ENCODE measurements at places on chromosomes 12 and 14. TPM values are rescaled to one million over a fixed set of nuclear protein-coding genes. Genes with fewer than 3 reads are reported as not detected.

The CCDC38 gene
- 1.3 TPM for total RNA-seq

The PRH2 gene
- 0.23 TPM for total RNA-seq

The RNF212B gene
- total RNA-seq: 0.17 TPM

The PELI2 gene
- total RNA-seq: 1.6 TPM

The LALBA gene
- not detected for total RNA-seq

The LRRK2 gene
- 6.9 TPM for total RNA-seq

The RERGL gene
- total RNA-seq: 0.19 TPM

The VRTN gene
- not detected for total RNA-seq

The RHEBL1 gene
- 1.2 TPM for total RNA-seq

The GPR137C gene
- 1.3 TPM for total RNA-seq

The P2RX2 gene
- not detected for total RNA-seq

The TMBIM6 gene
- 464 TPM for total RNA-seq

The GMPR2 gene
- total RNA-seq: 28.6 TPM

The COCH gene
- 2.5 TPM for total RNA-seq

The TTC6 gene
- total RNA-seq: 21.7 TPM

The XPOT gene
- 23.4 TPM for total RNA-seq

The PA2G4 gene
- total RNA-seq: 148 TPM

The ABHD12B gene
- not detected for total RNA-seq

The SMIM41 gene
- total RNA-seq: not detected

The TGM1 gene
- 1.1 TPM for total RNA-seq

The KRT6C gene
- 0.61 TPM for total RNA-seq

The SYNE3 gene
- total RNA-seq: 9.0 TPM

The GARIN6 gene
- total RNA-seq: not detected

The EML1 gene
- 14.6 TPM for total RNA-seq

The BIN2 gene
- 10.2 TPM for total RNA-seq

The SERPINA10 gene
- total RNA-seq: 256 TPM

The AMDHD1 gene
- 124 TPM for total RNA-seq

The SLC15A4 gene
- total RNA-seq: 25.3 TPM

The CLEC1A gene
- 2.1 TPM for total RNA-seq

The AVPR1A gene
- 233 TPM for total RNA-seq

The CCDC177 gene
- not detected for total RNA-seq

The PTPN21 gene
- 2.1 TPM for total RNA-seq

The EFS gene
- 0.42 TPM for total RNA-seq

The TXNDC16 gene
- total RNA-seq: 5.2 TPM
